ENCODE measurements at places on chromosomes 3 and 15.

GRCh38 chr3:132037056-132037455, 2.2 kb upstream of the CPNE4 start:
- DNase-seq = no peak

DNA sequence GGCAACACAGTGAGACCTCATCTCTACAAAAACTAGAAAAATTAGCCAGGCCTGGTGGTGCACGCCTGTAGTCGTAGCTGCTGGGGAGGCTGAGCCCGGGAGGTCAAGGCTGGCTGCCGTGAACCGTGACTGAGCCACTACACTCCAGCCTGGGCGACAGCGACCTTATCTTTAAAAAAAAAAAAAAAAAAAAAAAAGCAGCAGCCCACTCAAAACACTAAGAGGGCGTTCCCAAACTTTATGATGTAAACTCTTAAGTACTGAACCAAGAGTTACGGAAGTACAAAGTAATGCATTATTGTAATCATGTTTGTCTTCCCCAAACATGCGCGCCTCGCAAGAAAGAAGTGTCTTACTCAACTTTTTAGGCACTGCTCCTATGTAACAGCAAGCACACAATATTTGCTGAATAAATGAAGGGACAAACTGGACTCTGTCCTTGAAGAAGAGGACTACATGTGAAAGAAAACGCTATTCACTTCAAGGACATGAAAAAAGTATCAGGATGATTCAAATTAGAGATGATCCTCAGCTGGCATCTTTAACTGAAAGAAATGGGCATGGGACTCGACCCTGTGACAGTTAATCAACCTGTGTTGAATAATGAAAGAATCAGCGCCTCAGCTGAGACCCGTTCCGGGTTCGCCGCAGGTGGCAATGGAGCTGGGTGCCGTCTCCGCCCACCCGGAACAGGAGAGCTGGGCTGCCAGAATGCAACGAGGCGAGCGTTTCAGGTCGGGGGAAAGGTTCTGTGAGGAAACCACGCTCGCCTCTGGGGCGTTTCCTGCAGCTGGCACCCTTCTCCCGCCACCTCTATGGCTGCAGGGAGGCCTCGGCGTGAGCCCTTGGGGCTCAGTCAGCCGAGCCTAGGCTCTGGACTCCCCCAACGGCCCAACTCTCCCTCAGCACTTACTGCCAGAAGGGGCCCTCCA, 718 bp downstream of the SPG11 start:
- DNase-seq = peak; percentile 82

DNA sequence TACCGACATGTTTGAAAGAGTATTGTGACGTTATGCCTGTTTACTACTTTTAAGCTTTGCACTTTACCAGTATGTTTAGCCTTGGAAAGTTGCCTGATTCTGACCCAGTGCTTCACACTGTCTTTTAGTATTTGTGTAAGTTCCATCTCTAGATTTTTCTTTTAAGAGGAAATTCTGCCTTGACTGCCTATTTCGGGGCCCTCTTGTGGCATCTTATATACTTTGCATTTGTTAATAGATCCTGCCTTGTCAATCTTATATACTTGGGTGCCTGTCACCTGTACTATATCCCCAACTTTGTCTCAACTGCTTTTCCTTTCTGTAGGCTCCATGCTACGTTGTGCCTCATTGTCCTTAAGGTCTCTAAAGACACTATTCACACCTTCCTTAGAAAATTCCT, 244.6 kb downstream of the STXBP5L start:
- no peak for DNase-seq

DNA sequence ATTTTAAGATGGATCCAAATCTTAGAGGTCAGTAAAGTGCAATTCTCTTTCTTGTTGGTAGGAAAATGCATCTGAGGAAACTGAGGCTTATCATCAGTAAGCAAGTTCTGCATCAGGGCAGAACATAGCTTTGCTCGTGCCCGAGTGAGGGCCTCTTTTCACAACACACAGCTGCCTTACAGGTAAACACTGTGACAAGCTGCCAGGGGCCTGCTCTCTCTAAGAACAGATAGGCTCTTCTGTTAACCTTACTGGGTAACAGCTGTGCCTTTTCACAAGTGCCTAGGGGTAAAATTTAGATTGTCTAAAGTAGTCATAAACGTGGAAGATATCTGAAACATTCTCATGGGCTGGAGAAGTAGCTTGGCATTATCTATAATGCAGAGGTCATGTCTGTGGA, 118.1 kb downstream of the C3orf38 start:
- no peak for DNase-seq

- no peak for DNase-seq
These were observed 422 bp downstream of the LSAMP start for GRCh38 chr3:116444819-116445310.

- no peak for DNase-seq
These were observed 7.4 kb downstream of the MKRN3 start for GRCh38 chr15:23572844-23573243.

DNA sequence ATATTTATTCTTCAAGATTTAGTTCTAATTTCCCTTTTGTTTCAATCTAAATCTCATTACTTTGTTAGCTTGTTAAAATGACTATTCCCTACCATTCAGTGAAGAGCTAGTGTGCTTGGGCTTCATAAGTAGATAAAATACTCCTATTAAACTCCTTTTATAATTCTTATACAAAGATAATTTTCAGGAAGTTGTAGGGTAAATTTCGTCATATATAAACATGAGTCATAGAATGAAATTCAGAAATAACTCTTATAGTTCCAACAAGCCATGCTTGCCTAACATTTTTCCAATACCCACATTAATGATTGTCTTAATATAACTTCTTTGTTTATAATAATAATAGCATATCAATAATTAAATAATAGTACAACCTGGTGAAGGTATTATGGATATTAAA, 407.3 kb downstream of the NAALADL2 start:
- no peak for DNase-seq

DNA sequence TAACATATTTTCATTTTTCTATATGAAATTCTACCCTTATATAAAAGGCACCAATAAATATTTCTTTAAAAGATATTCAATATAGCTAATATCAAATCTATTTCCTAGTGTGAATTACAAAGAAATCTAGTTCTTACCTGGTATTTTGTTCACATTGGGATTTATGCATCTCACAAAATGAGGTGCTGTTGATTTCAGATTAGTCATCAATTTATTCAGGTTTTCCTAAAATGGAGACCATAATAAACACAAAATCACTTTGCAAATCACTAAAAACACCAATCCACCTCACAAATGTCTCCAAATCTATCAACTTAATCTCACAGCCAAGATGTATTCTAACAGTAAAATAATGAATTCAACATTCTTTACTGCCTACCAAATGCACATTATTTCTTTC, 51.2 kb downstream of the MYH15 start:
- no peak for DNase-seq

GRCh38 chr3:71499227-71499876, 84.2 kb downstream of the FOXP1 start:
- DNase-seq = no peak

- peak; percentile 1 for DNase-seq
These were observed 1.6 kb upstream of the SPTBN5 start for GRCh38 chr15:41895491-41895890.

DNA sequence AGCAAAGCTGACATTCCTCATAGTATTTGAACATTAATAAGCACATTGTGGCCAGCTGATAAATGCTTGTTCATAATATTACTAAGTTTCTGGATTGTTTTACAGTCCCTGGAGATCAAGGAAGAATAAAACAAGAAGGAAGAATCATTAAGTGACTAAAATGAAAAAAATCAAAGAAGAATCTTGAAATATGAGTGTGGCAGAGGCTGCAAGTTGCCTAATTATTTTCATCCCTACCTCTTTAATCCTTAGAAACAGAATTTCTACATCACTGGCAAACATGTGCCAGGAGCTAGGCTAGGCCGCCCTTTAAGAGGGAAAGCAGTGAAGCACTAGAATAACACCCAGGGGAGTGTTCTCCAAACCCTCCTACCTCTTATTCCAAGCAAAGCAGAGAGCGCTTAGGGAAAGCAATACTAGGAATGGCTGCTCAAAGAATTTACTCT, 98.9 kb downstream of the MAGI1 start:
- no peak for DNase-seq

DNA sequence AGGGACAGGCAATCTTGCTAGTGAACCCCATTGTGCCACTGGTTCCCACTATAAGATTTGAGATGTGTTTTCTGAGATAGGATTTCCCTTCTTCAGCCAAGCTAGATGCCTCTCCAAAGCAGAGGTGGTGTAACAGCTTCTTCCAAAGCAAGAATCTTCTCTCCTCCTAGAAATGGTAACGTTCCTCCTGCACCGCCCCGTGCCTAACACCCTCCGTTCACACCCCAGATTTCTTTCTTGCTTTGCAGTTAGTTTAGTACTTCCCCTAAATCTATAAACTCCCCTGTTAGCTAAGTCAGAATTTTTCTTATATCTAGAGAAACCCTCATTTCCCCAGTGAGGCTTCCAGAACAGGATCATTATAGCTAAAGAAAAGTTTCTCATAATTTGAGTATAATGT, 617.6 kb upstream of the MDFIC2 start:
- no peak for DNase-seq

DNA sequence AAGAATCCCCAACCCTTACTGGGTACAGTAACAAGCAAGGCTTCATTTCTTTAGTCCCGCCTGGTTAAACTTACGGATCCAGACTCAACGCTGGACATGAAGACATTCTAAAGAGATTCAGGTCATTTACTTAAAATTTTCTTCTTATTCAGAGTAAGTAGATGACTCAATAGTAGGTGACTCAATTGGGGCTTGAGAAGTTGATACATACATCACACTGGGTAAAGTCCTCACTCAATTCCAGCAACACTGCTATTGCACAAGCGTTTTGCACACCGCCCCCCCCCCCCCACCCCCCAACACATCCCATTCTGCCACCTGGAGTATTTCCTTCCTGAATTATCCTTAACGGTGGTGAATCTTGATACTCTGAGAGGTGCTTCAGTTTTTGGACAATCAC, 610.0 kb downstream of the FOXP1 start:
- no peak for DNase-seq

DNA sequence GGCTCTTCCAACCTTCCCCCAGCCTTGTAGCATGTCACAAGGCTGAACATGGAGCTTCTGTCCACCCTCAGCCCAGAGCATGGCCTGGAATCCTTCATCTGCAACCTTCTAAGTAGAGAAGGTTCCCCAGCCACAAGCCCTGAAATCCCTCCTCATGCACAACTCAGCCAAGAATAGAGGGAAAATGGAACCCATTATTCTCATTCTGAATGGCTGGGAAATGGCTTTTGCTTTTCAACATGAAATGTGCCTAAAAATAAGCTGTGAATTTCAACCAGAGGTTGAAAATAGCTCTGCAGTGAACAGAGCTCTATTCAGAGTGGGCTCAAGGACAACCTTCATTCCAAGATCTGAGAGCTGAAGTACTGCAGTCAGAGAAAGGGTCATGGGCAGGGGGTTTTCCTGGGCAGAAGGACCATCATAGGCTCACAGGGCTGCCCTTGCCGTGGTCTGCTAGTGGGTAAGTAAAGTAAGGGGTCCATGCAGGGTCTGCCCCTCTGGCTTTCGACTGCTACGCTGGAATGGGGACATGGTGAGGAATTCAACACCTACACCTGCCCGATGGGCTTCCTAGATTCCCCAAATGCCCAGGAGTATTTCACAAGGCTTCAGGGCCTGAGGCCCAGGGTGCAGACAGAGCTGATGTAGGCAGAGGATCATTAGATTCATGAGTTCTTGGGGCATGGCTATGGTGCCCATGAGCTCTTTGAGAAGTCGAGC, 35.9 kb downstream of the POC1A start:
- DNase-seq = no peak

DNA sequence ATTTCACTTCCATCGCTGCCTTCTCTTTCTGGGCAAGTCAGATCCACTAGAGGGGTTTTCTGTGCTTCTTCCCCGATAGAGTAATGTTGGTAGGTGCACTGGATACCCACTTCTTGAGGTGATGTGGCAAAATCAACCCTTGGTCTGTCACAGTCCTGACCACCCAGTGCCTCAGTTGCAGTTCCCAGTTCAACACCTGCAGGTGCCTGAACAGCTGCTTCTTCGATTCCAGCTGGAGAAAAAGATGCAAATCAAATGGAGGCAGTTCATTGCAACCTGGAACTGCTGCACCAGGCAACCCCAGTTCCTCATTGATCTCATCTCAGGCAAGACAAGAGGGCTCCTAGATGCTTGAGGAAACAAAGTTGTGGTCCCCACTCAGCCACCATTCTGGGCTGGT, 186.6 kb downstream of the UBE2E2 start:
- no peak for DNase-seq

GRCh38 chr3:128734523-128735189, 8.7 kb downstream of the RAB7A start:
- no peak for DNase-seq

DNA sequence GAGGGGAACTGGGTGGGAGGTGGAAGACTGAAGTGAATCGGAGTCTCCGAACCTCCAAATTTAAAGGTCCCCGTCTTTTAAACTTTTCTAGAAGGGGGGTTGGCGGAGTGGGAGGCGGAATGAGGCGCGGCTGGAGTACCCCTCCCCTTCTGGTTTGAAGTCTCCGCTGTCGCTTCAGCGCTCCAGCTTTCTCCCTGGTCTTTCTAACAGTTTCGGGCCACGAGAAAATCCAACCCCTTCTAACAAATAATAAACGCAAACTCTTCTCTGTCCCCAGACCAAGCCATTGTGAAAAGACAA, 2.5 kb upstream of the MECOM start:
- no peak for DNase-seq

GRCh38 chr3:12394569-12395271, 89.6 kb upstream of the TSEN2 start:
- DNase-seq = no peak

DNA sequence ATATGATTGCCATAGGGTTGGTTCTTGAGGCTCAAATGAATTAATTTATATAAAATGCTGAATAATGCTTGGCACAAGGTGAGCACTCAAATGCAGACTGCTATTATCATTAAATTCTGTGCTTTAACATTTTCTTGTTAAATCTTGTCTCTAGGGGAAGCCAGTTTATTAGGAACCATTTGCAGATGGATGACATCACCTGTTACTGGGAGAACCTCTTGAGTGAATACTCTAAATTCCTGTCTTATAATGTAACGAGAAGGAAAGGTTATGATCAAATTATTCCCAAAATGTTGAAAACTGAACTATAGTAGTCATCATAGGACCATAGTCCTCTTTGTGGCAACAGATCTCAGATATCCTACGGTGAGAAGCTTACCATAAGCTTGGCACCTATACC, 6.2 kb upstream of the TIMMDC1 start:
- no peak for DNase-seq

DNA sequence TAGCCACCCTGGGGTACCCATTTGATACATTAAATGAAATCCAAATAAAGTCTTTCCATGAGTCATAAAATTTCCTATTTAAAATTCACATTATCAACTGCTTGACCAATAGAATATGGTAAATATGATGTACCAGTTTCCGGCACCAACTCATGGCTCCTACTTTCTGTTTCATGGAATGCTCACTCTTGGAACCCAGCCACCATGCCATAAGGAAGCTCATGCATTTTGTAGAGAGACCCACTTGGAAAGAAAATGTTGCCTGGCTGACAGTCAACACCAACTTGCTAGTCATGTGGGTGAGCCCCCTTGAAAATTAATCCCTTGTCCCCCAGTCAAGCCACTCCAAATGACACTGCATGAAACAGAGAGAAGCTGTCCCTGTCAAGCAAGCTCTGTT, 57.2 kb downstream of the WWTR1 start:
- DNase-seq = no peak

GRCh38 chr15:101810876-101811275, 1.1 kb upstream of the OR4F15 start:
- no peak for DNase-seq

All from CD4-positive, alpha-beta T cell treated with Interleukin-2 at 100 ng/mL for 4 hours (primary cell).